ENCODE measurements at places on chromosomes 4 and X.

- no peak for DNase-seq
These were observed 104.5 kb upstream of the GATB start for GRCh38 chr4:151865312-151865711.

- no peak for DNase-seq
These were observed 61.4 kb downstream of the SHISA3 start for GRCh38 chr4:42458657-42459056.

DNA sequence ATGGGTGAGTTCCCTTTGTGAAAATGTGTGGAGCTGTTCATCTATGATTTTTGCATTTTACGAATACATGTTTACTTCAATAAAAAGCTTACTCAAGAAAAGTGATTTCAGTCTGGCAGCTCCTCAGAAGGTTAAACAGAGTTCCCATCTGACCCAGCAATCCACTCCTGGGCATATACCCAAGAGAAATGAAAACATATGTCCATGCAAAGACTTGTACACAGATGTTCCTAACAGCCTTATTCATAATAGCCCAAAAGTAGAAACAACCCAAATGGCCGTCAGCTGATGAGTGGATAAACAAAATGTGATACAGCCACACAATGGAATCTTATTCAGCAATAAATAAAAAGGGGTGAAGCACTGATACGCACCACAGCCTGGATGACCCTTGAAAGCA, 20.8 kb downstream of the CLCN4 start:
- no peak for DNase-seq

GRCh38 chr4:107818301-107818910, 6.3 kb upstream of the SGMS2 start:
- DNase-seq, result no peak

DNA sequence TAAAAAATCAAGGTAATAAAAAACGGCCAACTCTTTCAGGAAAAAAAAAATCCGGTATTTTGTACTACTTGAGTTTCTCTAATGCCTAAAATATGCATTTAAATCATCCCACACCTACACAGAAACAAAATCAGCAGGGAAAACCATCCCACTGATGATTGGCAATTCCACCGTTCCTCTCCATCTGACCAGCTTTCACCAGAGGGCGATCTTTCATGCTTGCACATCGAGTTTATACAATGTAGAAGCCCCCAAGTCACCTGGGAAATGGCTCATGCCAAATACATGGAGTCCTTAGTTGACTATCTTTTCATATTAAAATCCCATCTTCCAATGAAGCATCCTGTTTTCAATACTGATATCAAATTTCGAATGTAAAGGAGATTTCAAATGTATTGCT, 69.2 kb downstream of the PTCHD1 start:
- DNase-seq, result no peak

DNA sequence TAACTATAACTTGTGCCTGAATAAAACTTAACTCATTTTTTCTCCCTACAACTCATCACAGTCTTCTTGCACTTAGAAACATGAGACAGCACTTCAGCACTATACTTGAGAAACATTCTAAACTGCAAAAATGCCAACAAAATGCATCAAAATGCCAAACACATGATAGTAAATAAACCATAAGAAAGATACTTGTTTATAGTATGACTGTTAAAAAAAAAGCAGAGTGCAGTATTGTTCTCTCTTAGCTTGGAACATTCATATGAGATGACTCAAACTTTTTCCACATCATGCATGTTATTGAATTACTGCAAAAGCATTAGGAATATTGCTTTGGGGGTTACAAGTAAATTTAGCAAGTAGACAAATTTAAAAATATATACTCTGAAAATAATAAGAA, 135.7 kb upstream of the ANXA10 start:
- peak; percentile 7 for DNase-seq

- DNase-seq, result no peak
These were observed 14.7 kb upstream of the ANXA5 start for GRCh38 chr4:121711263-121712000.

DNA sequence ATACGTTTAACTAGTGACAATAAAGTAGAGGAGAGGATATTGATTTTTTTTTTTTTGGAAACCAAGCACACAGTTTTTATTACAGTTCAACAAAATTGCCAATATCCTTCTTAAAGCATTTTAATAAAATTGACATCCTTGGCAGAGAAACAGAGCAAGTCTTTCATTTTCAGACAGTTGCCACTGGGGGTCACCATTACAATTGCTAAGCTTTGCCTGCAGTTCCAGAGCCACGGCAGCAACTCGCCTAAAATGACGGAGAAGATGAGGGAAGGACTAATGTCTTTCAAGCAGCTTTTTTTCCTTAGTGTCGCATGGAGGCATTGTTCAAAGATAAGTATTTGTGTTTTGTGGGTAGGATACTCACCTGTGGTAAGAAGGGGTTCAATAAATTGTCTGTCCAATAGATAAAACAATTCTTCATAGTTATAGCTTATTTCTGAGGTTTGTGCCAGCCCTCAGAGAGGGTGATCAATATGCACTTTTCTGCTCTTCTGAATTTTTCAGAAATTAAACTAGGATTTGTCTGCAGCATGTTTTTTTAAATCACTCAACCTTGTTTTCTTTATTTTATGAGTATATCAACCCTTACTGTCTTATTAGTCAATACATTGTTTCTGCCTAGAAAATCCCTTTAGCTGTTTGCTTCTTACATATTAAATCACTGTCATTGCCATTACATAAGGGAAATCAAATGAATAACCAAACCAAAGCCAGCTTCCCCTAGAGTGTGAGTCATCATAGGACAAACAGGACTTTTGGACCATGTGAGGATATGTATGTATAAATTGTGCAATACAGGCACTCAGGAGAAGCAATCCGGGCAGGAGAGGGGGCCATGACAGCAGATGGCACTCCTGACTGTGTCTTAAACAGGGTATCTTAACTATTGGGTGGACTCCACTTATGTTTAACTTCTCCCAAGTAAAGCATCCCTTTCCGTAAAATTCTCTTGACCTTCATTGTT, 508.1 kb upstream of the ARX start:
- no peak for DNase-seq

GRCh38 chr4:130238121-130238520, 1142.2 kb downstream of the C4orf33 start:
- no peak for DNase-seq

DNA sequence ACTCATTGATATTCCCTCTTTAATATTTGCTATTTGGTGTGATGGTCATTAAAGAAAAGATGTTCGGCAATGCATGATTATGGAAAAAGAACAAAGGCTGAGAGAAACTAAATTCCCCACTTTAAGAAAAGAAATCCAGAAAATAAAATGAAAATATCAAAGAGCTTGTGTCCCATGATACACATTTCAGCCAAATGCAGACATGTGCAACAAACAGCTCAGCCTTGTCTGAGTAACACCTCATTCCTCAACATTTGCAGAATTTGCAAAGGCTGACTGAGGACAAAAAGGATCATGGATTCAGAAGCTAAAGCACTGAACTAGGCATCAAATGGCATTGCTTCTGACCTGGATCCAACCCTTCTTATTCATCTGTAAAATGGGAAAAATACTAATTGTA, 281.0 kb downstream of the RAB28 start:
- no peak for DNase-seq

DNA sequence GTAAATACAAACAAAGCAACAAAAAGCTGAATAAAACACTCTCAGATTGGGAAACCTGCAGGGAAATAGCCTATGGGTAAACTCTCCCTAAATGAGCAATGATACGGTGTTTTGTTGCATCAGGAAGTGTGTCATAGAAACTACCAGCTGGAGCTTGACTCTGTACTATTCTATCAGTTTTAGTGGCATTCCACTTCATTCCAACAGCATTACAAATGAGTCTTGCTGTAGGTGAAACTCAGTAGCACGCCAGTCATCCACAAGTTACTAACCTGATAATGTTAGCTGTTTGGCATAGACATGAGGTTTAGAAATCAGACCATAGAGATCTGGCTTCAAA, 24.9 kb downstream of the FGFBP1 start:
- DNase-seq, result peak; percentile 98

- DNase-seq, result no peak
These were observed 345.2 kb upstream of the GRID2 start for GRCh38 chr4:91958596-91958995.
